Adipocyte (in vitro differentiated cells): ENCODE measurements at places on chromosomes 7 and 10.

DNA sequence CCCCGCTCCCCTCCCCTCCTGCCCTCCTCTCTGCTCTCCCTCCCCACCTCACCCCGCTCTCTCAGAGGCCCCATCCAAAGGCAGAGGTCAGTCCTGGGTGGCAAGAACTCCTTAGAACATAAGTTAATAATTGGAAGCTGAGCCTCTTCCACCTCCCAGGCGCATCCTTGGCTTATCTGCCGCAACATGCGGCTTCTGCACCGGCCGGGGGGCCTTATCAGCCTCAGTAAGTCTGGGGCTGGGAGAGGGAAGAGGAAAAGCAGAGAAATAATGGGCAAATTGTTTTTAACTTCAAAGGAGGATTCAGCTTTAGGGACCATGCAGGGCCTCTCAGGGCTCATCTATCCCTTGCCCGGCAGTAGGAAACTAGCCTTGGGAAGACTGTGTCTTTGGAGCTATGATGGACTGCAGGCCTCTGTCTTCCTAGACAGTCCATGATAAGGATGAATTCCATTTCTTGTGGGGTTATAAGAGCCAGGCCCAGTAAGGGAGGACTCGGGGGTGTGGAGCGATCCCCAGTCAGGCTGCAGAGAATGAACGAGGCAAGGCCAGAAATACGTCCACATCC lies 411.6 kb downstream of the PLXNA4 start:
- no peak for DNase-seq

- peak; percentile 8 for DNase-seq
Observed at GRCh38 chr7:16491148-16491547, 25.6 kb upstream of the SOSTDC1 start.

DNA sequence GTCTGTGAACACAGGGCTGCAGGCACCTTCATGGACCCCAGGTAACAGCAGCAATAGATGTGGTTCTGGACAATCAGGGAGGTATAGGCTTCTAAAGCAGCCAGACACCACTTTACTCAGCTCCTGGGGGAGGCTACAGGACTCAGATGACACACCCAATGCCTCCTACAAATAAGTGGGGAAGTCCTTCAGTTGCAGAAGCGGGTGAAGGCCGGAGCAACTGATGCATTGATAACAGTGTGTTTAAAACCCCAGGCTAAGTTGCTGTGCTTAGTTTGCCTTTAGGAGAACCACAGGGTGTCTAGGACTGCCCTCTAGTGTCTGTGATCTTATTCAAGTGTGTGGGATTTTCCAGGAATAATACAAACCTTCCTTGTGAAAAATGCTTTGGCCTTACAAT lies 5.9 kb upstream of the ITGA8 start:
- DNase-seq: peak; percentile 90

DNA sequence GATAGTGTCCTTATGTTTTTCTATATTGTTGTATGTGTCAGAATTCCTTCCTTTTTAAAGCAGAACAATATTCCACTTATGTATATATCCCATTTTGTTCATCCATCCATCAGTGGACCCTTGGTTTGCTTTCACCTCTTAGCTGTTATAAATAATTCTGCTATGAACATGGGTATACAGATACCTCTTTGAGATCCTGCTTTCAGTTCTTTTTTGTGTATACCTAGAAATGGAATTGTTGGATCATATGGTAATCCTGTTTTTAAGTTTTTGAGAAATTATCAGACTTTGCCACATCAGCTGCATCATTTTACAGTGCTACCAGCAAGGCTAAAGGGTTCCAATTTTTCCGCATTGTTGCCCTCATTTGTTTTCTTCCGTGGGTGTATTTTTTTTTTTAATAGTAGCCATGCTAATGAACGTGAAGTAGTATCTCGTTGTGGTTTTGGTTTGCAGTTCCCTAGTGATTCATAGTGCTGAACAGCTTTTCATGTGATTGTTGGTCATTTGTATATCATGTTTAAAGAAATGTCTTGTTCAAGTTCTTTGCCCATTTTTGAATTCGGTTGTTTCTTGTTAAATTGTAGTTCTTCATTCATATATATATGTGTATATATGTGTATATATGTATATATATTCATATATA lies 87.8 kb downstream of the LCOR start:
- no peak for DNase-seq

DNA sequence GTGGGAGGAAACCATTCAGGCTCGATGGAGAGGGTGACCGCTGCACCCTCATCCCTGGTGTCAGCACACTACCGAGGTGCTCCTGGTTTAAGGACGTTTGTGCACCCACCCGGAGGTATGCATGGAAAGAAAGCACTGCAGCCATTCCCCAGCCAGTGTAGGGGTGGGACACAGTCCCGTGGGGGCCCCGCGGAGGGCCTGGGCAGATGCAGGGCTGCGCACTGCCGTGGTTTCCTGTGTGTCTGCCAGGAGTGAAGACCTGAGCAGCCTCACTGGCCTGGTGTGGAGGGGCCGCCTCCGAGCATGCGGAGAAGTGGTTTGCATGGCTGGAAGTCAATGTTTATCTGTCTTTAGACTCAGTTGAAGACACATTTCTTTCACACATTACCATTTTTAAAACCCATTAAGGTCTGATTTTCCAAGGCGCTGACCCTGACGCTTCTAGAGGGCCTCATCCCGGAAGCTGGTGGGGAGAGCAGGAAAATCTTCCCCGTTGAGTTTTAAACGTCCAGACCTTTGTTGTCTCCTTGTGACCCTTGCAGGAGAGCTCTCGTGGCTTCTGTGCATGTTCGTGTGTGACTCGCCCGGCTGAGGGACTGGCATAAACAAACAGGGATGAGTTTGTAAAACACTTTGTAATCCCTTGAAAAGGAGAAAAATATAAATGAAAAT lies 188.1 kb downstream of the MGMT start:
- no peak for DNase-seq

- no peak for DNase-seq
Observed at GRCh38 chr10:126919426-126919825, 14.2 kb downstream of the DOCK1 start.

DNA sequence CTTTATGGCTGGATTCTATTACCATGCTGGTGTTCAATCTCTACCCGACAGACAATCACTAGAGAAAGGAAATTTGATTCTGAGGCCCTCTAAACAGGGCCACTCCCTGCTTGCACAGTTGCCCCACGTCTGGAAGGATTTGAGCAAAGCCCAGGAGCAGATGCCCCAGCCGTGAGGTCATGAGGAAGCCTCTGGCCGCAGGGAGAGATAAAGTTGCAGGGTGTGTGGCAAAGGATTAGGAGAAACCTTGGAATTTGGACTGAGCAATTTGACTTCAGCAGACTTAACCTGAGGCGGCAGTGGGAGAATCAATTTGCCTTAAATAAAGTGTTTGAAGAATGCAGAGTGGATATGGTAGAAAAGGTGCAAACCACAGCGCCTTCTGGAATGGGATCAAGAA lies 40.2 kb upstream of the KLF6 start:
- DNase-seq: peak; percentile 93

GRCh38 chr10:89644967-89645741 lies at the start of gene PANK1:
PANK1 (minus strand) TSS chr10:89645242; CDS start chr10:89644891, 351 bp downstream.
- peak; percentile 93 for DNase-seq

DNA sequence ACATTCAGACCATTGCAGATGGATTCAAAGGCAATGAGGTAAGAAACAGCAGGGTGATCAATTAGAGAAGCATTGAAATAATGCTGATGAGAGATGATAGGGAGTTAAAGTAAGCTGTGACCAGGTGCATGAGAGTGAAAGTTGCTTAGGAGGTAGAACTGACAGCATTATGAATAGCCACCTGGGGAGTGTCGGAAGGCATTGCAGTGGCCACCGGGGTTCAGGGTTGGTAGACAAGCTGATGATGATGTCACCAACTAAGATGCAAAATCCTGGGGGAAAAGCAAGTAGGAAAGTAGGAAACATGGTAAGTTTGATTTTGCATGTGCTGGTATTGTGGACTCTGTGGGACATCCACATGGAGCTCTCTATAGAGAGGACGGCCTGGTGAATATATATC lies 211.9 kb upstream of the ETV1 start:
- DNase-seq: no peak

DNA sequence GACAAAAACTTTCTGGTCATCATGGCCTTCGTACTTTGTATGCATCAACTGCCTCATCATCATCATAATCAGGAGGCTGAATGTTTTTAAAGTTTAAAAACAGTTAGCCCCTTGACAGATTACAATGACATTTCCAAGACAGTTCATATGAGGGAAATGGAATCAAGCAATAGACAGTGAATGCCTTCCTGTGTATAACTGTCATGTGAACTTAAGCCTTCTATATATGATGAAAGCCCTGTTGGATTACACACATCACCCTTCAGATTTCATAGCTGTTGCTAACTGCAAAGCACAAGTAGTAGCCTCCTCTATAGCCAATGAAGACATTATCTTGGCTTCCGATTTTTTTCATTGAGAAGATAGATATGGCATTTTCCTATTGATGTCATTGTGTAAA lies 154.0 kb downstream of the PLXDC2 start:
- DNase-seq: no peak

DNA sequence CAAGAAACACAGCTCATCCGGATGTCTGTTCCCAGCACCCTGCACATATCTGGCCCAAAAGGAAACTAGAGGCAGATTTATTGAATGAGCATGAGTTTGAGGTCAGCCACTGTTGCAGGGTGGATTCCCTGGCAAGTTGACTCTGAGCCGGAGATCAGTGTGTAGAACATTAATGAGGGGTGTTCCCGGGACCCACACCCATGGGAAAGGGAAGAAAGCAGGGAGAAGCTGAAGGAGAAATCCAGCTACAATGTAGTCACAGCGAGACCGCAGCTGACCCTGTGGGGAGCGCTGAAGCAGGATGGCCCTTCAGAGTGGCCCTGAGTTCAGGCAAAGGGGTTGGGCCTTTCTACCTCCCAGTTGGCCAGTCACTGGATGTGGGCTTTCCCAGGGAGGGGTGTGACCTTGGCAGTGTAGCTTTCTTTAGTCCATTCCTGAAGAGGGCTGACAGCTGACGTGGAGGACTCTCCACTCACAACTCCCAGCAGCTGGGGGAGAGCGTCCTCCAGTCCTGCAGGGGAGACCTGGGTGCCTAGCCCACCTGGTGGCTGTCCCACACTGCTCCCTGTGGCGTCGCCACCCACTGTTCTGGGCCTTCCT lies 324.2 kb upstream of the ZMIZ1 start:
- no peak for DNase-seq
